ENCODE measurements at places on chromosomes 13 and 19. TPM values are rescaled to one million over a fixed set of nuclear protein-coding genes. Genes with fewer than 3 reads are reported as not detected.

The NLRP12 gene
- total RNA-seq = 0.11 TPM

- DNase-seq = no peak
Observed at GRCh38 chr19:55677572-55678028, 2.6 kb downstream of the EPN1 start.

GRCh38 chr13:21608961-21609360 lies 5.0 kb upstream of the MICU2 start:
- DNase-seq = no peak

The PSG3 gene
- total RNA-seq = not detected

DNA sequence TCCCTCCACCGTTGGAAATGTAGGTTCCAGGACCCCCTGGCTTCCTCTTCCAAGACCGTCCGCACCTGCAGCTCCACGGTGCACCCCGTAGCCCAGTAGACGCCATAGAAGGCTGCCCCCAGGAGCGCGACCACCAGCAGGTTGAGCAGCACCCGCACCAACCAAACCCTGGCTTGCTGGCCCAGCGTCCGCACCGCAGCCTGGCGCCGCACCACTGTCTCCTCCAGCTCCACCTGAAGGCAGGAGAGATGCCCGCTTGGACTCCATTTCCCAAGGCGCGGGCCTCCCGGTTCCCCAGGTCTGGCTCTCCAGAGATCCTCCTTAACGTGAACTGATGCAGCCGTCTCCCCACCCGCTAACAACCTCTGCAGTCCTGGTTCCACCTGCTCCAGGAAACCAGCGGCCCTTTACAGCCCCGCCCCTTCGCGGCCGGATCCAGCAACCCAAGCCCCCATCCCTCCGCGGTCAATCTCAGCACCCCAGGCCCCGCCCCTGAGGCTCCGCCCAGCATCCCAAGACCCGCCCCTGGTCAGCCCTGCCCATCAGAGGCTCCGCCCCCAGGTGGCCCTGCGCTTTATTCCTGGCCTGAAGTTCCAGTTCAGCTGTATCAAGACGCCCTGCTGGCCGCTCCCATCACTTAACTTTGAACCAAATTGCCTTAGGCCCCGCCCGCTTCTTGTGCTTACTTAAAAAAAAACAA lies 5.0 kb upstream of the LENG1 start:
- DNase-seq = peak; percentile 95

GRCh38 chr13:79226250-79226649 lies 179.8 kb downstream of the RBM26 start:
- DNase-seq = no peak

GRCh38 chr19:46728693-46729339 lies 11.9 kb upstream of the PRKD2 start:
- peak; percentile 72 for DNase-seq

The CYP2S1 gene
- 152 TPM for total RNA-seq

The OR7C1 gene
- total RNA-seq = not detected

GRCh38 chr13:40671956-40672764 lies 5.7 kb upstream of the FOXO1 start:
- no peak for DNase-seq

The TRAPPC6A gene
- total RNA-seq = 35.2 TPM

The THSD8 gene
- total RNA-seq = 18.5 TPM

The FFAR1 gene
- total RNA-seq = not detected

- DNase-seq = no peak
Observed at GRCh38 chr19:37899966-37900365, 6.4 kb downstream of the WDR87 start.

- DNase-seq = no peak
Observed at GRCh38 chr13:110583178-110583865, 21.8 kb upstream of the RAB20 start.

DNA sequence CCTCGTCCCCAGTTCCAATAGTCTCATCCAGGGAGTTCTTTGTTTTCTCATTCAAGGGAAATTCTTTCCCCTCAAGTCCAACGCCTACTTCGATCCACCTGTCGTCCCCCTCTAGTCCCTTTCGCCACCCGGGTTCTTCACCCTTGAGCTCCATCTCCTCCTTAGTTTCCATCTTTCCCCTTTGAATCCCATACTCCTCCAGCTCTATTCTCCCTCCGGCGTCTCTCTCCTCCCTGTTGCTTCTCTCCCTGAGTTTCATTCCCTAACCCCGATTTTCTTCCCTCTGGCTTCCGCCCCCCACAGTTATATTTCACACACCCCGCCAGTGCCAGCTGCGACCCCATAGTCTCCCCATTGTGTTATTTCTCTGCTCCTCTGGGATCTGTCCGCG lies 628 bp upstream of the SLC17A7 start:
- DNase-seq = no peak

DNA sequence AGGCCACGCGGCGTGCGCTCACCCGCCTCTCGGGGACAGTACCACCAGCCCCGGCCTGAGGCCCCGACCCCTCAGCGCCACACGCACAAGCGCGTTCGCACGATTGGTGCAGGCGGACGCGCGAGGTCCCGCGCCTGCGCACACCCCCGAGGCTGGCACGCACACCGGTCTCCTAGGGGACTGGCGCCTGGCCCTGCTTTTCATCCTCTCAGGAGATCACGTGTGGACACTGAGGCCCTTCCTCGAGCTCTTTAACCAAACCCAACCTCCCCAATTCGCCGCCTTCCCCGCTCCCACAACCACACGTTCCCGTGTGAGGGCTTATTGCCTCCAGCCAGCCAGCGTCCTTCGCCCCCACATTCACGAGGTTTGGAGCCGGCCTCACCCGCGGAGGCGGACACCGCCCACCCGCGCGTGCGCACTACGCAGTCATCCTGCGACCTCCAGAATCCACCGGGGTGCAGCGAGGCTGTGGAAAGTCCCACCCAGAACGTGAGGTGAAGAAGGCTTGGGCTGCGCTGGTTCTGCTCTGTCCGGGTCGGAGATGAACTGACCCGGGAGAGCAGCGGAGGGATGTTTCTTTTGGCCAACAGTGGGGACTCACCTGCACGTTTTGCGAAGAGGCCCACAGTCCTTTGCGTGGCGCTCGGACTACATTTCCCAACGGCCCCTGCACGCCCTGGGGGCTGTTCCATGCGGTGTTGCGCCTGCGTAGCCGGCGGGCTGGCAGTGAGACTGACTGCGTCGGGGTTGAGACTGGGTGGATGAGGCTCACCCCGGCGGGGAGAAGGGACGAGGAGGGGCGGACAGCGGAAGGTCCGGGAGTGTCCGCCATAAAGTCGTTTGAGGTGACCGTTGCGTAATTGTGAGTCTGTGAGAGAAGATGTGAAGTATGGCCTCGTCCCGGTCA lies 539 bp upstream of the ZNF667 start:
- DNase-seq = peak; percentile 87

The CGB2 gene
- total RNA-seq = not detected

- peak; percentile 63 for DNase-seq
Observed at GRCh38 chr13:51995677-51996551, 15.3 kb downstream of the ATP7B start.

DNA sequence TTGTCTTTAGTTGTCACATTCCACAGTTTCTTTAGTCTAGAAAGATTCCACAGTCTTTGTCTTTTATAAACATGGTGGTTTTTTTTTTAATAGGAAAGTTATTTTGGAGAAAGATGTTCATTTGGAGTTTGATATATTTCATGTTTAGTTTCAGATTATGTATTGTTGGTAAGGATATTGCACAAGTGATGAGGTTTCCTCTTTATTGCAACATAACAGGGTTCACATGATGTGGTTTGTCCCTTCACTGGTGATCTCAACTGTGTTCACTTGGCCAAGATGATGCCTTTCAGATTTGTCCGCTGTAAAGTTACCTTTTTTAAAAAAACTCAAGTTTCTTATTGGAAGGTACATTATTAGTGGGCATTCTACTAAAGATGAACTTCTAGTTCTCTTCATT lies 3.2 kb downstream of the ZNF230 start:
- no peak for DNase-seq

The EPSTI1 gene
- 5.4 TPM for total RNA-seq

DNA sequence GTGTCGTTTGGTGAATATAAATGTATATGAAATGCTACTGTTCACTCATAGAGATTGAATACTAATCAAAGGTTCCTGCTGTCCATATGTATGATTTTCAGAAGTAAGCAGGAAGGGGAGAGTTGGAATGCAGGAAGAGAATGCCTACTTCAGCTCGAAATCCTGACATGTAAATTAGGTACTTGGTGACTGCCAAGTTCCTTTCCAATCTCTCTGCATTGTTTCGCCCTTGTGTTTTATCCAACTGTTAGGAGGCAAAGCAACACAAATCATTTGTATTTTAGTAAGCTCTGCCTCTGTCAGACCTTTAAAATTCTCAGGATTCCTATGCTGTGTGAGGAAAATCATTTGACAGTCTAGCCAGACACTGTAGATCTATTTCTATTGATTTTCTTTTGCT lies 9.0 kb downstream of the STARD13 start:
- no peak for DNase-seq

DNA sequence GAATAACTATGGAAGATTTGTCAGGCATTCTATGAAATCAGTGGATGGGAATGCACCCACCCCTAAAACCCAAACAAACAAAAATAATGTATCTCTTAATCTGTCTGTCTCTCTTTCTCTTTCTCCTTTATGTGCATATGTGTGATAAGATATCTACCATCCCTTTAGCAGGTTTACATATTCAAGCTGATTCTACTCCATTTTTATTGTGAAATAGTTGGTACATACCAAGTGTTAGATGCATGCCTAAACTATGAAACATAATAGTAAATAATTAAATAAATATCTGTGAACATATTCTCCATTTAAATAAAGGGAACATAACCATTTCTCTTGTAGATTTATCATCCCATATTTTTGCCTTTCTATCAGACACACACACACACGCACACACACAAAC lies 121.8 kb upstream of the PCDH9 start:
- DNase-seq = no peak

The SYDE1 gene
- 1.8 TPM for total RNA-seq

- peak; percentile 94 for DNase-seq
Observed at GRCh38 chr13:25286969-25287961, at the start of gene MTMR6. Gene MTMR6, minus strand, starts transcription at chr13:25287488. Its CDS starts 241 bp downstream, at chr13:25287247.

The CTXN1 gene
- 1.5 TPM for total RNA-seq

The KBTBD7 gene
- total RNA-seq = 8.1 TPM

DNA sequence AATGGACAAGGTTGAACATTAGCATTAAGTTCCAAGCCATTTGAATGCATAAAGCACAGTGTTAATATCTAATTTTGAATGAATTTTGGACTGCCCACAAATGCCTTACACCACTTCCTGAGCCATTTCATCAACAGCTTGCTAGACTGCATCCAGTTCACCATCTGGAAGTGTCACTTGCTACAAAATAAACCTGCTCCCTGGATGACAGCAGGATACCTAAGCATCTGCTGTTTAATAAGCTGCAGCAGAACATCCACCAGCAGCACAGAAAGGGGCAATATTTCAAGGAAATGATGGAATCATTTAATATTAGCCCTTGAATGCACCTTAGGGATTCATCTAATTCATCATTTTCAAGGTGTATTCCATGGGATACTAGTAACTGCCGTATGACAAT lies 76.6 kb upstream of the PCDH9 start:
- no peak for DNase-seq

The CD70 gene
- 0.27 TPM for total RNA-seq

GRCh38 chr19:41341669-41342490 lies 11.8 kb downstream of the TGFB1 start:
- DNase-seq = peak; percentile 32

The RSPH6A gene
- total RNA-seq = 0.12 TPM

GRCh38 chr19:41795031-41795461 lies 1.3 kb upstream of the CEACAM3 start:
- peak; percentile 77 for DNase-seq

DNA sequence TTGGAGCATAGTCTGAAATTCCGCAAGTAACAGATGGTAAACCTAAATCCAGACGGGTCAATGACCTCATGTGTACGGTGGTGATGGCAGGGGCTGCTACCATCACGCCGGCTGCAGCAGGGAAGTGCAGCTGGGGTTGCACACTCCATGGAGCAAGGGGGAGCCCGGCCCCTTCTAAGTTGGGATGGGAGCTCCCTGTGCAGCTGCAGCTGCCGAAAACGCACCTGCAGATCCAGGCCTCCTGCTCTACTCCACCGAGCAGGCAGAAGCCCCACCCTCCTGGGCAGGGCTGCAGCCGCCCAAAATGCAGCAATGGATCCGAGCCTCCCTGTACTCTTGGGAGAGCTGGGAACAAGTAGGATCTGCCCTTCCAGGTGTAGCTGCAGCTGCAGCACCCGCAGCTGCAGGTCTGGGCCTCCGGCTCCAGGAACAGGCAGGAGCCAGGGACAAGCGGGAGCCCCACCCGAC lies 25.5 kb downstream of the KBTBD6 start:
- DNase-seq = no peak

DNA sequence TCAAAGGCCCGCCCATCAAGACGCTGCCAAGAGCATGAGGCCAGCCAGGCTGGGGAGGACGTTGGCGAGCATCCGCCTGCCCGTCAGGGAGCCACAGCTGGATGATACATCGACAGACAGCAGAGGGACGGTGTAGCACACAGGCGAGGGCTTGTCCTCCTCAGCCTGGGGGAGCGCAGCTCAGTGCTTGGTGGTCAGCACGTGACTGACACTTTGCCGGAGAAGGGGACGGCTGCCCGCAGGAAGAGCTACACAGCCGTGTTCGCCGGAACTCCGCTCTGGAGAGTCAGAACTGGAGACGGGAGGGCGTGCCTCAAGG lies 34.1 kb downstream of the CSNK1G2 start:
- DNase-seq = no peak

GRCh38 chr13:30400376-30400775 lies 21.9 kb upstream of the UBE2L5 start:
- DNase-seq = no peak

GRCh38 chr13:44306371-44307192 lies 67.0 kb upstream of the SERP2 start:
- DNase-seq = peak; percentile 58

DNA sequence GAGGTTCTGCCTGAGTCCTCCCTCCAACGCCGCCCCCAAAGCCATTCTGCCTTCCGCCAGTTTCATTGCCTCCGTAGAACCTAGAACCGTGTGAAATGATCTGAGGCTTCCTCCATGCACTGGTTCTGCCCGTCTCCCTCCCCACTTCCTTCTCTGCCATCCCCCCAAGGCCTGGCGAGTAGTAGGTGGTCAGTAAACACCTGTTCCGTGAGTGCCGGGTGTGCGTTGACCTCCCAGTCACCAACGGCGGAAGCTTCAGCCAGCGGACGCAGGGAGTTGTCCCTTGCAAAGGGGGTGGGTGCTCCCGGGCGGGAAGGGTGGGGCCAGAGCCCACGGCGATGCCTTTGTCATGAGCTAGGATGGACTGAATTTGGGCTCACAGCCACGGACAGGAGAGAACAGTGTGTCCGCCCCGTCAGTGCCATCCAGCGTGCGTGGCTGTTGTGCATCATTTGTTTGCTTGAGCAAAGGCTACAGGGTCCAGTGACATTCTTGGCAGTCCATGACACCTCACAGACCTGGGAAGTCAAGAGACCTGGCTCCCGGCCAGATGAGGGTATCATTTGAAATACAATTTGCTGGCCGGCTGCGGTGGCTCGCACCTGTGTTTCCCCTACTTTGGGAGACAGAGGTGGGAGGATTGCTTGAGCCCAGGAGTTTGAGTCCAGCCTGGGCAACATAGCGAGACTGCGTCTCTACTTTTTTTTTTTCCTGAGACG lies 43.1 kb downstream of the NFIC start:
- no peak for DNase-seq

DNA sequence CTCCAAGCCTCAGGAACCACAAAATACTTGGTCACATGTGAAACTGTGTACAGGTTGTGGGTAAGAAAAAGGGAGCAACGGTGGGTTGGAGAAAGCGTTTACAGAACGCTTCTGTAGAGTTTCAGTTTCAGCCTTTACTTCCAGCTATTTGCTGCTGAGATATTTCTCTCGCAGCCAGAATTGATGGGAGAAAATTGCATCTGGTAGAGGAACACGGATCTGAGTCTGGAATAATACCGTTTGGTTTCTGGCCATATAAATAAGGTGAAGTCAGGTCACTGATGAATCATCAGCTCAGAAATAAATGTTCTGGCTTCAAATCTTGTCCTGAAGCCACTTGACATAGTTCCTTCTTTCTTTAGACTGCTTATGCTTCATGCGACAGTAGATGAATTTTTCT lies 20.3 kb upstream of the RFC3 start:
- DNase-seq = no peak

The SIGLEC12 gene
- 0.35 TPM for total RNA-seq
